Activated B cell treated with CpG ODN at 0.5 μM for 24 hours (primary cell): ENCODE measurements at places on chromosomes 7 and 10.

DNA sequence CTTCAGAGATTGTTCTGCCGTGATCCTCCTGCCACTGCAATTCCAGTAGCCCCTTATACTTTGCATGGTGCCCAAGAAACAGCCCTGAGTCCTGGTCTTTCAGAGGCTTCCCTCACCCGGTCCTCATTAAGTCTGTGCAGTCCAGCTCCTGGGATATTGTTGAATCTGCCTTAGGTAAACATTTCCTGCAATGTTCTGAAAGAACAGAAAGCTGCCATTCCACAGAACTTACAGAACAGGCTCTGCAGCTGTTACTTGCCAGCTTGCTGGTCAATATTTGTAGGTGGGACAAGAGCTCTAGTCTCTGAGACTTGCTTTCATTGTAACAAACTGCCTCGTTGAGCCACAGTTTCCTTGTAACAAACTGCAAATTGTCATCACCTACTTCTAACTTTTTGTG lies 115.0 kb upstream of the KIF5B start:
- no peak for DNase-seq

DNA sequence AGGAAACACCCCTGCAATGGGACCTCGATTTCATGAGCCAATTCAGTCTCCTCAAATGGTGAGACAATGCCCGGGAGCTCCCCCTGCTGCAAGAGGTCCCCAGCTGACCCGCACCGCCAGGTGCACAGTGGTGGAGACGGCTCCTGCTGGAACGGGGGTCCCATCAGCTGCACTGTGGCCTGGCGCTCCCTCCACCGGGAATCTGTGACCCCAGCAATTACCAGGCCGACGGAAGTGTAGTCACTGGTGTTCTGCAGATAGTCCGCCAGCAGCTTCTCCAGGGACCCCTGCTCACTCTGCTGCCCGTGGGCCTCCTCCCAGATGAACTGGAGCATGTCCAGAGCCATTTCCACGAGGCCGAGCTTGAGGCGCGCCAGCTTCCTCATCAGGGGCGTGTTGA lies 64.9 kb upstream of the NKX6-2 start:
- DNase-seq = no peak

GRCh38 chr7:47449810-47450590 lies 131.9 kb downstream of the TNS3 start:
- no peak for DNase-seq

- no peak for DNase-seq
Observed at GRCh38 chr7:77254915-77255314, 55.3 kb upstream of the FGL2 start.

DNA sequence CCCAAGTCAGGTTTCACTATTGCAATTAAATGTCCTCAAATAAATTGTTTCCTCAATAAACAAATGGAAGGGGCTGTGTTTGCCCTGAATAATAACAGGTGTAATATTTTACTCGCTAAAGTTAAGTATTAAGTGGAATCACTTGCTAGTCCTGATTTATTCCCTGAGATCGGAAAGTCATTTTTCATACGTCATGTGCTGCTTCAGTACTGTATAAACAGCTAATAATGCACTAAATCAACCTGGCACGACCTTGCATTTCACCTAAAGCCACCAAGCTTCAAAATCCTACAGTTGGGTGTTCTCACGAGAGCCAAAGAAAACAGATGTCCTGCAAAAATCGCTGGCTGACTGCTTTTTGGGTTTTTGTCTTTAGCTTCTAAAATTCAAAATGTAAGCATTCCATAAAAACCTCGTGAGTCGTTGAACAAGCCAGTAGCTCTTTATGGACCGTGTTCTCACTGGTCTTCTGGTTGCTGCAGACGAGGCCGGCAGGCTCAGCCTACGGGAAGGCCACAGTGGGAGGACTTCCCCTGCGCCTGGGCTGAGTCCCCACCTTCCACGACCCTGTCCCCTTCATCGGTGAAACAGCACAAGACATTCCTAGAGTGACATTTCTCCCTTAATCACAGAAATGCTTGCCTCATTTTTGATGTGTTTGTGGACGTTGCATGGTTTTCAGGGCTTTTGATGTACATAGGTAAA lies 17.9 kb upstream of the MNX1 start:
- DNase-seq = no peak

DNA sequence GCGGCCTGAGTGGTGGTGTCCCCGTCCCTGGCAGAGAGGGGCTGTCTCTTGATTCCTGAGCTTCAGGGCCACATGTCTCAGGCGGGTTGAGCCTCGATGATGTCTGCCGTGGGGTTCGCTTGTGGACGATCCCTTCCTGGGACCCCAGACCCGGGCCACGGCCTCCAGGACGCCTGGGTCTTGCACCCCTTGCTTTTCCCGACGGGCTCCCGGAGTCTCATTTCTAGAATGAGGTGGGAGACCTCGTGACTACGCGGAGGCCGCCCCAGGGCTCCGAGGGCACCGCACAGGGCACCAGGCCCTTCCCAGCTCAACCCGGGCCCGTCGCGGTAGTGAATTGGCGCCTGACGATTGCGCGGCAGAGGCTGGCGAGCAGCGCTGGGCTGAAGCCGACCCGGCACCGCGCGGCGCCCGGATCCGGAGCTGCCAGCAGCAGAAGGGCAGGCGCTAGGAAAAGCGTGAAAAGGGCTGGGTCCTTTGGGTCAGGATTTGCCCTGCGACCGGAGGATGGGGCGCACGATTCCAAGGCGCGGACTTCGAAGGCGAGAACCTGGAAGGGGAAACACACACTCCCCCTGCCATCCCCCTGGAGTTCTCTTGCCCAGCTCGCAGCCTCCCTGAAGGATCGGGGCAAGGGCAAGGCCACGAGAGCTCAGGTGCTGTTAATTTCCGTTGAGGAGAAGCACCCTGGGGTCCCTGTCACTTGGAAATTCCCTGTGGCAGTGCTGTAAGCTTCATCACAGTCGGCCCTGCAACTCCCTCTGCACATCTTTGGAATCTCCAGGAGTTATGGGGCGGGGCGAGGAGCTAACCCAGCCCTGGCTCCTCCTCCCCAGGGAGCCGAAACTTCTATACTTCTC lies 15.5 kb downstream of the TLX1 start:
- DNase-seq = no peak

GRCh38 chr10:116146372-116147140 lies 126.5 kb downstream of the GFRA1 start:
- no peak for DNase-seq

DNA sequence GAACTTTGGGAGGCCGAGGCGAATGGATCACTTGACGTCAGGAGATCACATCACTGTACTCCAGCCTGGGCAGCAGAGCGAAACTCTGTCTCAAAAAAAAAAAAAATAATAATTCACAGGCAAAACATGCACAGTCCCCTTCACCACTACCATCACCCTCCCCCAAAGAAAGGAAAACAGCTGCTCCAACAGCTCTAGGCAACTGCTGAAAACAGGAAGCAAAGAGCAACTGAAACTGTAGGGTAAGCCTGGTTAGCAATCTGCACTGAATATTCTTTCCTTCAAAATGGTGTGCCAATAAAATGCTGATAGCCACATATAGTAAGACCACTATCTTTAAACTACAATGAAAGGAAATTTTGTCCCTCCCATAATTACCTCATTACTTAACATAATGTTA lies 11.8 kb downstream of the NT5C2 start:
- DNase-seq = no peak

DNA sequence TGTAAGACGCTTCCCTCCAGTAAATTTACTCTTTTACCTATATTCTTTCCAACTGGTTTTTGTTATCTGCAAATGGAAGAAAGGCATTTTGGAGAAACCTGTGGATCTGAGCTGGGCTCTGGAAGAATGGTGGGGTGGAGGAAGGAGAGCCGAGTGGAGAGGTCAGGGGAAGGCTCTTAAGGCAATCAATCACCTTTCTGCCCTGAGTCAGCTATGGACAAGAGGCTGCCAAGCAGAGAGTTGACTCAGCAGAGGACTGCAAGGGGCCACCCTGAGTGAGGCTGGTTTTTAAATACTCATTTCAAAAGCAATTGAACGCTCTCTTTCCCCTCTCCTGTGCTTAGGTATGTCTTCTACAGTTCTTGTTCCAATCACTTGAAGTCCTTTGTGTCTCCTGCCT lies 81.8 kb downstream of the SPAG6 start:
- no peak for DNase-seq

DNA sequence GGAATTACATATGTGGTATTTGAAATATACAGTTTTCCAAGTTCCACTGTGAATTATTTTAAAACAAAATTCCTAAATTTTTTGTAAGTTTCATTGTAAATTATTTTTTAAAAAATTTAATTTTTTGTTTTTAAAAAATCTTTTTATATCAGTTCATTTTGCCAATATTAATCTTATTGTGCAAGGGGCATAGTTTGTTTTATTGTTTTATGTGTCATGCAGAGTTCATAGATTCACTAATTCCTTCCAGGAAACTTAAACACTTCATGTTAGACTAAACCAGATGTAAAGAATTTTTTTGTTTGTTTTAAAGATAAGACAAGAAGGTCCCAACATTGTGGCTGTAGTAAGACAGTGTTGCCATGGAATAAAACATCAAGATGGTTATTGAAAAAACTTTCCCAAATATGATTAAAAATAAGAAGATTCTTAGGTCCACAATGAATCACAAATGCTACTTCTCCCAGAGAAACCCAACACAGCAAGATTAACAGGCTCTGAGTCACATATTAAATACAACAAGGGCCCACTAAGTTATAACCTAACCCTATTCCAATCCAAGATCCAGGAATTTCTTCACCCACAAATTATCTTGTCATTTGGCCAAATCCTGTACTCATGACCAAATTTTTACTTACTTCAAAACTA lies 464.7 kb upstream of the IGFBP3 start:
- DNase-seq = no peak

GRCh38 chr7:80357530-80357929 lies 154.3 kb downstream of the GNAT3 start:
- DNase-seq = no peak

DNA sequence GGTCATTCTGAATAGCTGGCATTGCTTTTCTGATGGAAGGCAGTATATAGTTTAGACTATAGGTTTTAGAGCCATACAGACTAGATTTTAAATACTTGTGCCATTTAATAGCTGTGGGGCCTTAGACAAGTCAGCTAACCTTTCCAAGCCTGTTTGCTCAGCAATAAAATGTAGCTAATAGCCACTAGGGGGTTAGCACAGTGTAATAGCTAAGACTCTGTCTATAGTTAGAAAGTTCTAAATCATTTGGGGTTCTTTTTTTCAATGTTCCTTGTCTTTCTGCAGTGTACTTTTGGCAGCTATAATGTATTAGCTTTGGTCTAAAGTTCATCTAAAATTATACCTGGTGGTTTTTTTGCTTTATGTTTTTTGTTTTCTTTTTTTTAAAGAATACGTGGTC lies 7.5 kb upstream of the KIFBP start:
- DNase-seq = no peak

GRCh38 chr7:104992306-104992705 lies 21.7 kb upstream of the KMT2E start:
- no peak for DNase-seq

- DNase-seq = no peak
Observed at GRCh38 chr7:71543396-71543795, 411.5 kb downstream of the GALNT17 start.

DNA sequence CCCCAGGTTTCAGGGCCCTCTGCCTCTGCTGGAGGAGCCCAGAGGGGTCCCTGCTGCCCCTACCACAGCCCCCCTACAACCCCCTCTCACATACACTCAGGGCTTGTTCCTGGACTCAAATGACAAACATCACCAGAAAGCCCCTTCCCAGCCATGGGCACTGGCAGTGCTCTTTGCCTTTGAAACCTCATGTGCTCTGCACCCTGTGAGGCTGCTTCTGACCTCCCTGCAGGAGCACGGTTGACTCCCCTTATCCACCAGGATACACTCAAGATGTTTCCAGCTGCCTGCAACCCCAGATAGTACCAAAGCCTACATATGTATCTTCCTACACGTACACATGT lies 3.5 kb upstream of the ADIRF start:
- no peak for DNase-seq

- no peak for DNase-seq
Observed at GRCh38 chr7:29282819-29283414, 88.3 kb downstream of the CHN2 start.

DNA sequence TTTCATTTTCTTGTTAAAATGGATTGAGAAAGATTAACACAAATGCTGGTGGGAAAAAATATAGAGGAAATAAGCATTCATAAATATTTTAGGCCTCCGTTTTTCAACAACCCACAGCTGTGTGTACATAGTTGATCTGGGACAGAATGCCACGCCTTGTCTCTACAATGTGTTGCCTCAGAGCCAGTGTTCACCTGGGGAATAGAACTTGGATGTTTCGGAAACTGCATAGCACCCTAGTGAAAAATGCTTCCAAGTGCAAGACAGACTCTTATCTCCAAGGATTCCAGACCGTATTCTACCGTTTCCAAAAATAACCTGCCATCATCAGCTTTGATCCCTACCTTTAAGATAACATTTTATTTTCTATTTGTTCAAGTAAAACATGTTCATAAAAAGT lies 260.9 kb downstream of the SDK1 start:
- no peak for DNase-seq

GRCh38 chr10:81306971-81307782 lies 567.8 kb upstream of the NRG3 start:
- no peak for DNase-seq

DNA sequence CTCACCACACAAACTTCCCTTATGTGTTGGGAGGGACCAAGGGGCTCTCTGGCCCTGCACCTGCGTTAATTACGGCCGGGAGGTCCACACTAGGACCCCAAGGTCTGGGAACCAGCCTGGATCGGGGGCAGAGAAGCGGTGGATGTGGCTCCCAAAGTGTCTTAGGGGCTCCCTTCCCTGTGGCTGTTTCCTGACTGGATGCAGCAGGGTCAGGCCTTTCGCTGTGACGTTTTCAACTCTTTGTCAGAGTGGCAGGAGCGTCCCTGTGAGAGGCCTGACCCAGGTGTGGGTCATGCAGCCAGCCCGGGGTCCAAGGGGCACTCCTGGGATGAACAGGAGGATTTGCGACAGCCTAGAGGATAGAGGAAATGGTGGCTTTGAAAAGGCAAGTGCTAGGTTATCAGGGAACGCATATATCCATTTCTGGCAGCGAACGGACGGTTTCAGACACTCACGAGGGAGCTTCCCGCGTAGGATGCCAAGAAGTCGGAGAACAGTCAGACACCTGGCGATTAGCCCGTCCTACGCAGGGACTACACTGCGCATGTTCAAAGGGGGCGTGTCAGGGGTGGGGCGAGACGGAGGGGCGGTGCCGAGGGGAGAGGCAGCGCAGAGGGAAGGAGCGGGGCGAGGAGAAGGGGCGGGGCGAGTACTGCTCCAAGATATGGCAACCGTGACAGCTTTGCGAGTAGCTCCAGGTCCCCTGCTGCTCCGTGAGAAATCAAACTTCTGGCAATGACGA lies 46.2 kb upstream of the ZNF716 start:
- no peak for DNase-seq

DNA sequence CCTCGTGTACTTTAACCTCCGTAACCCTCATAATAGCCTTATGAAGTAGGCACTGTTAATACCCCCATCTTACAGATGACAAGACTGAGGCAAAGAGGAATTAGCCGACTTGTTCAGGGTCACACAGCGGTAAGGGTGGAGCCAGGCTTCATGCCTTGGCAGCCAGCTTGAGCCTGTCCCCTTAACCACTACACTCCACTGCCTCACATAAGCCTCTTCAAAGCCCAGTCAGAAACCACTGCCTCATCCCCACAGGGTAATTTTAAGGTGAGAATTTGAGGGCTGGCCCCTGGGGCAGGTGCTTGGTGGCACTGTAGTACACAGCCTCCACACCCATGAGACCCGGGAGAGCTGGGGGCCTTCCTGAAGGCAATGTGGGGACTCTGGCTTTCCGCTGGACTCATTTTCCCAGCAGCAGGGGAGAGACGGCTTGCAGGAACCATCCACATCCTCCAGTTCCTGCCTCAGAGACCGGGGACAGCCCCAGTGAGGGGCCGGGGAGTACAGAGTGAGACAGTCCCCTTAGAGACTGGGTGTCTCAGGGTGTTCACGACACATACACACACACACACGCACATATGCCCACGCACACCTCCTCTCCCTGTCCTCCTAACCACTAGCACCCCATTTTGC lies 7.6 kb upstream of the C10orf105 start:
- no peak for DNase-seq
